ENCODE measurements at places on chromosomes 7 and 10. TPM values are rescaled to one million over a fixed set of nuclear protein-coding genes. Genes with fewer than 3 reads are reported as not detected.

DNA sequence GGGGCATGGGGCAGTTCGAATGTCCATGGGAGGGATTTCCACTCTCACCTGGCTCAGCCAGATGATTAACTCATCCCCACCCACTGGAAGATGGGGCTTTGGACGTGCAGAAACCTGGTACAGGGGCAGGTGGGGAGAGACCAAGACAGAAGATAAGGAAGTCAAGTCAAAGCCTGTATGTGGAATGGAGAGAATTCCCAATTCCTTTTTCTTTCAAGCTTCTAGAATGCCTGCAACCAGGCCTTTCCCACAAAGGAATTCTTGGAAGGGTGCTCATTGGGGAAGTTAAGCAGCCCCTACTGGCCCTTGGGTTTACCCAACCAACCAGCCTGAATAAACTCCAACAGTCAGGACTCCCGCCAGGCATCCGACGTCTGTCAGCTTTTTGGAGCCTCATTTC is 39.1 kb downstream of the CCM2 start:
- DNase-seq, result no peak

- DNase-seq, result no peak
Observed at GRCh38 chr10:60645980-60646379, 132.3 kb upstream of the CDK1 start.

DNA sequence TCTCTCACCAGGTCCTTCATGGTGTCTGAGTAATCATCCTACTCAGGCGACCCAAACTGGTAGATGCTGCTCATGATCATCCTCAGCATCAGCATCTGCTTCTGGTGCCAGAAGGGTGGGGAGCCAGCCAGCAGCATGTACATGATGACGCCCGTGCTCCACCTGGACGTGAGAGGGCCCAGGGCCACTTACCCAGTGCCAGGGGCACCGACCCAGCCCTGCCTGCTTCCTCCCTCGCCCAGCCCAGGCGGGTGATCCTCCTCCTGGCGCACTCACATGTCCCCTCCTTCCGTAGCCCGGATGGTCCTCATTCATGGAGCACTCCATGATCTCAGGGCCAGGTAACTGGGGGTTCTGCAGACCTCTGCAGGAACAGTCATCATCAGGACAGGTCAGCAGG is 764.8 kb upstream of the ZNF722 start:
- DNase-seq, result no peak

DNA sequence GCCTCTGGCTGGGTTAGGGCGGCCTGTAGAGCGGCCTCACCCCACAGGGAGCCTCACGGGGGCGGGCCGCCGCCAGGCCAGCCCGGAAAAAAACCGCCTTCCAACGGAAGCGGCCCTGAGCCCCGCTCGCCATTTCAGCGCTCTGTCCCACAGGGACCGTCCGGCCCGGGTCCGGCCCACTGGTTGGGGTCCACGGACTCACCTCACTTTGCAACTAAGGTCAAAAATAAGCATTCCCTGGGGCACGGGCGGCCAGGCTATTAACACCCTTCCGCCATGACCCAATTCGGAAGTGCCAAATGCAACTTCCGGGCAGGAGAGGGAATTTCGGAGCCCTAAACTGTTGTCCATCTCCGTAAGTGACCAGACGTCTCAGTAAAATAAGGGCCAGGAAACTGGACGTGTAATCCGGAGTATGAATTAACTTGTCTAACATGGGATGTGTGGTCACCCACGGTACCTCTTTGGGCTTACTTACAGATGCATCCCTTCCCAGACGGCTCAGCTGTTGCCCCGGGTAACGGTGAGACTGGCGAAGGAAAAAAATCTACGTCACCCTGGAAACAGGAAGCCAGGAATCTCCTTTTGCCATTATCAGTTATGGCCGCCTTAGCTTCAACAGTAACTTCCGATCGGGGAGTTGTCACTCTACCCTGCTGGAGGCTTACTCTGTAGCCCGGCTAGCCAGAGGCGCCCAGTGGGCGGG is at the start of gene BBIP1:
BBIP1 (minus strand) TSS at position 538 of the 706 bp plus-strand sequence. CDS start 1,023 bp downstream, outside the sequence.
- no peak for DNase-seq

Gene SRGN
- total RNA-seq, result 1,340 TPM

Data from activated T-helper 2 cell treated with anti-CD3 and anti-CD28 coated beads, Interferon-gamma antibody, Interleukin-2, Interleukin-4, amounts not matched to agents 10 μg/mL and 5 μg/mL and 100 μg/mL, durations not matched to agents 14 hours and 24 hours and 36 hours (primary cell).